ENCODE measurements at places on chromosomes 16 and 17.

- no peak for DNase-seq
Observed at GRCh38 chr17:27807567-27808470, 7.5 kb upstream of the NOS2 start.

- DNase-seq, result peak; percentile 50
Observed at GRCh38 chr17:81561494-81561885, 9.3 kb upstream of the FAAP100 start.

DNA sequence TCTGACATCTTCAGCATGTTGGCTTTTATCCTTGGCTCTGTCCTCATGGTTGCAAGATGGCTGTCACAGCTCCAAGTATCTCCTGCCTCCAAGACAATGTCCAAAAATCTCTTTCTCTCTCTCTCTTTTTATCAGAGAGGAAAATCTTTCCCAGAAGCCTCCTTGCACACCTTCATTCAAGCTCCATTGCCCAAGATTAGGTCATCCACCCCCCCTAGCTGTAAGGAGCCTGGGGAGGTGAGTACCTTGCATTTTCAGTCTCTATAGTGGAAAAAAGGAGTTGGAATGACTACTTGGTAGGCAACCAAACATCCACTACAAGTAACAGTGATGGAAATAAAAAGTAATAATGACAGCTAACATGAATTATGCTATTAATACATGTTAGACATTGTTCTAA, 22.0 kb upstream of the NSMCE1 start:
- no peak for DNase-seq

DNA sequence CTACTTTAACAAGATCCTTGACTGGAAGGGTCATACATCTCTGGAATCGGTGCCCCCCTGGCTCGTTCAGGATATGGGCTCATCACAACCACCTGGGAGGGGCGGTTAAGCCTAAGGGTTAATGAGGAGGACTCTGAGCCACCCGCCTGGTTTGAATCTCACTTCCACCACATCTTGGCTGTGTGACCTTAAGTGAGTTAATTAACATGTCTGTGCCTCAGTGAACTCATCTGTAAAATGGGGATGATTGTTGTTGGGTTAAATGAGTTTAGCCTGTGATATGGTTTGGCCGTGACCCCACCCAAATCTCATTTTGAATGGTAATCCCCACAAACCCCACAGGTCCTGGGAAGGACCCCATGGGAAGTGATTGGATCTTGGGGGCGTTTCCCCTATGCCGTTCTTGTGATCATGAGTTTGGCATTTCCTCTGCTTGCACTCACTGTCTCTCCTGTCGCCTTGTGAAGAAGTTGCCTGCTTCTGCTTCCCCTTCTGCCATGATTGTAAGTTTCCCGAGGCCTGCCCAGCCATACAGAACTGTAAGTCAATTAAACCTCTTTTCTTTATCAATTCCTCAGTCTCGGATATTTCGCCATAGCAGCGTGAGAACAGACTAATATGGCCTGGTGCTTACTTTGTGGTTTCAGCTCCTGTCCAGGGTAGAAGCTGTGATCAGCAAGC, 214.0 kb upstream of the CIBAR2 start:
- peak; percentile 60 for DNase-seq

GRCh38 chr17:40318830-40319391, 9.9 kb downstream of the RARA start:
- DNase-seq, result no peak

DNA sequence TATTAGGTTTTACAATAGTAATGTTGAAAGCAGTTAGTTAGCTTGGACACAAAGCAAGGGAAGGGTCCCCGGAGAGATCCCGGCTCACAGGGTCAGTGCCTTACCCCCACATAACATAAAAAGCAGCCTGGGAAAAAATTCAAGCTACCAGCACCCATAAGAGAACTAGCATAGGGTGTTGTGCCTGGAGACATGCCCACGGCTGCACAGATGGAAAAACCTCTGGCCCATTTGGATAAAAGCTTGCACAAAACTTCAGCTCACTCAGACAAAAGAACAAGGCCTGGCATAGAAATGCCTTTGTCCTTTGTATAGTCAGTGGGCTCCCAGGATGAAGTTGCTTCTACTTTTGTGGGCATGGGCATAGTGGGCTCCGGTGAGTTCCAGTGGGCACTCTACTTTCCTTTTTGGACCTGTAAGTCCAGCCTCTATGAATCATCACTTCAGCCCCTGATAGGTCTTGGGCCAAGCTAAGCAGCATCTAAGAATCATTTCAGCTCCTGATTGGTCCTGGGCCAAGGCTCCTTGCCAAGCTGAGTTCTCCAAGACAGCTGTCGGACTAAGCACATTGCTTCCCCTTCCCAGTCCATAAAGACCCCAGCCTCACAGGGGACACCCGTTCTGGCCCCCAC, 1.3 kb upstream of the RDM1 start:
- DNase-seq, result peak; percentile 69

DNA sequence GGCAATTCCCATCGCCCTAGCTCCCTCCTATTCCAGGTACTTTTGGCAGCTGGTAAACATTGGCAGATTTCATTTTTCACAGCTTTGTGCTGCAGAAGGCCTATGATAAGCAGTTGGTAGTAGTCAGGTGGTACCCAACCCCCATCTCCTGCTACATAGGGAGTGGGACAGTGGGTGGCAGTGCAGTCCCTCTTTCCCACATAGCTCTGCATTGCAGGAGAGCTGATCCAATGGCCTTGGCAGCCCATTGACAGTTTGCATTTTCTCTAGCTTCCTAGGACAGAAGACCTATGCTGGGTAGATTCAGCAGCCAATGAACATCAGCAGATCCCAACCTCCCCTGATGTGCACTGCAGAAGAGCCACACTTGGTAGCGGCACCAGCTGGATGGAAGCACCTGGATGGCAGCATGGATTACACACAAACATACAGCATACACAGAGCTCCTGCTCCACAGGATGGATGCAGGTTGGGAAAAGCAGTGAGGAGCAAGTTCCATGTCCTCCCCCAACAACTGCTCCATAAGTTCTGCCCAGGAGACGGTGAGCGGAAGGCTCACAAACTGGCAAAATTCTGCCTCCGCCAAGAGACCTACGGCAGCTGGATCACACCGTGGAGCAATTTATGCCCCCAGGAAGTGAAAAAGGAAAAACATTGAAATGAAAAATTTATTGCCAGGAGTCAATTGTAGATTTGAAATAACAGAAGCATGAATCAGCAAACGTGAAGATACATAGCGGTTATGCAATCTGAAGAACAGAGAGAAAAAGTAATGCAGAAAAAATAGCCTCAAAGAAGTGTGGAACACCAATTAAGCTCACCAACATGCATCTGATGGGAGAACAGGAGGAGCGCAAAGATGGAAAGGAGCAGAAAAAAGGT, 95.7 kb downstream of the CACNG1 start:
- peak; percentile 73 for DNase-seq

- no peak for DNase-seq
Observed at GRCh38 chr16:8355675-8356074, 234.6 kb downstream of the TMEM114 start.

DNA sequence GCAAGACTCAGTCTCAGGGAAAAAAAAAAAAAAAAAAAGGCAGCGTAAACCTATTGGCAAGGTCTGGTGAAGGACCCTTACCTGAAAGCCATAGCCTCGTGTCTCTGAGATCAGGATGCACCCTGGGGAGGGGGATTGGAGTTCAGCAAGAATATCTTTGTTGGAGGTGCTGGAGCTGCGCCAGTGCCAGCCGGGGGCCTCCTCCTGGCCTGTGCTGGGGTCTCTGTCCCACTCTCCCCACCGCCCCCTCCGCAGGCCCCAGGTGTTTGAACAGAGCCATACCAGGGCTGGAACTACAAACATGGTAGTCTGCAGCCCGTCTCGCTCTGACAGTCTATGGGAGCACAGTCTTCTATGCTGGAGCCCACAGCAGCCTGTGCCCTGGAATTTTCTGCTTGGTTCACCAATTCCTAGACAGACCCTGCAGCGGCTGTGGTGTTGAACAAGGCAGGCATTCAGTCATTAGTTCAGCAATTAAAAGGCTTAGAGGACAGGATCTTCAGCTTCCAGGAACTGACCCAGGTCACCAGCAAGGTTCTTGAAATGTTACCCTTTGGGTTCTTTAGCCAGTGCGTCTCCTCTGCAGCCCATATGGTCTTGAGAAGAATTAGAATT, 42.2 kb upstream of the KIFC3 start:
- DNase-seq, result no peak

GRCh38 chr16:54239456-54239855, 47.1 kb downstream of the IRX3 start:
- no peak for DNase-seq

GRCh38 chr17:7042501-7043181, 1.3 kb downstream of the SLC16A11 start:
- DNase-seq, result no peak

DNA sequence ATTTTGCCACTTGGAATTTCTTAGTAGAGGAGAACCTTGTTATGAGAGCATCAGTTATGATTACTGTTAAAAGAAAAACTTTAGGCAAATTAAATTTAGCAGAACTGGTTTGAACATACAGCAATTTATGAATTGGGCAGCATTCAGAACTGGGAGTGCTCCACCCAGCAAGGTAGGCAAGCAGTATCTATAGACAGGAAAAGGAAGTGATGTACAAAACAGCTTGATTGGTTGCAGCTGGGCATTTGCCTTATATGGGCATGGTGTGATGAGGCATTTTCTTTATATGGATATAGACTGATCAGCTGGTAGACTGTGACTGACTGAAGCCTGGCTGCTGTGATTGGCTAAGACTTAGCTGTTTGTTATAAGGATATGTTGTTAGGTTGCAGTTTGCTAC, 17.6 kb upstream of the CYLD start:
- no peak for DNase-seq

- no peak for DNase-seq
Observed at GRCh38 chr16:61324044-61324443, 712.2 kb downstream of the CDH8 start.

All from iris pigment epithelial cell (primary cell).